GM23248 (cell line): ENCODE measurements at places on chromosomes 16 and 17. TPM values are rescaled to one million over a fixed set of nuclear protein-coding genes. Genes with fewer than 3 reads are reported as not detected.

DNA sequence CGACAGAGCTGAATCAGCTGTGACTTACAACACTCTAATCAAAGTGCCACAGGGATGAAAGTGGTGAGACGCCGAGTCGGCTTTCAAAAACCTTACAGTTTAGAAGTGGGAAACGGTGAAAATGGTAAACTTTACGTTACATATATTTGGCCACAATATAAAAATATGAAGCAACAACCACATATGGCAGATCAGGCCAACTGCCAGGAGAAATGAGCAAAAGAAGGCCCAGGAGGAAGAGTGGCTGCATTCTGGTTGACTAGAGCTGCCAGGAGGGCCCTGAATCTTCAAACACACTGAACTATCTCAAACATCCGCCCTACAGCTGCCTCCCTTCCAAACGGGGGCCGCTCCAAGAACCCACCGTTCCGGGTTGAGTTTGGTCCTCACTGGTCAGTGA, 56.3 kb downstream of the MRM3 start:
- peak; percentile 11 for DNase-seq
- no peak overlapping the region for H3K4me3 ChIP-seq
- peaks cover 5% of the 10 kb centered on the region for H3K4me1 ChIP-seq
- H3K36me3 ChIP-seq, result no peaks in the 10 kb centered on the region
- no peaks in the 10 kb centered on the region for H3K27me3 ChIP-seq

DNA sequence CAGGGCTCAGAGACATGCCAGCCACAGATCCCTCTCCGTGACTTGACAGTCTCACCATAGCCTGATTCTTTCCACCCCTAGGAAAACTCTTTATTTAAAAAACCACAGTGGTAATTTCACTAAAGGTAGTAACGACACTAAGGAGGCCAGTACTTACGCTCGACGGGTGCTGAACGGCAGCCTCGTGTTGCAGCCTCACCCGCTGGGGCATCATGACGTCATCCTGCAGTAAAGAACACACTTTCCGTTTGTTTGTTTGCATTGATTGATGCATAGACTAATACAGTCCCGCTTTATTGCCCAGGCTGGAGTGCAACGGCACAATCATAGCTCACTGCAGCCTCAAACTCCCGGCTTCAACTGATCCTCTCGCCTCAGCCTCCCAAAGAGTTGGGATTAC, 65.1 kb upstream of the METRNL start:
- no peak overlapping the region for H3K4me3 ChIP-seq
- no peak for DNase-seq
- no peak overlapping the region for H3K27ac ChIP-seq
- H3K36me3 ChIP-seq, result no peaks in the 10 kb centered on the region

DNA sequence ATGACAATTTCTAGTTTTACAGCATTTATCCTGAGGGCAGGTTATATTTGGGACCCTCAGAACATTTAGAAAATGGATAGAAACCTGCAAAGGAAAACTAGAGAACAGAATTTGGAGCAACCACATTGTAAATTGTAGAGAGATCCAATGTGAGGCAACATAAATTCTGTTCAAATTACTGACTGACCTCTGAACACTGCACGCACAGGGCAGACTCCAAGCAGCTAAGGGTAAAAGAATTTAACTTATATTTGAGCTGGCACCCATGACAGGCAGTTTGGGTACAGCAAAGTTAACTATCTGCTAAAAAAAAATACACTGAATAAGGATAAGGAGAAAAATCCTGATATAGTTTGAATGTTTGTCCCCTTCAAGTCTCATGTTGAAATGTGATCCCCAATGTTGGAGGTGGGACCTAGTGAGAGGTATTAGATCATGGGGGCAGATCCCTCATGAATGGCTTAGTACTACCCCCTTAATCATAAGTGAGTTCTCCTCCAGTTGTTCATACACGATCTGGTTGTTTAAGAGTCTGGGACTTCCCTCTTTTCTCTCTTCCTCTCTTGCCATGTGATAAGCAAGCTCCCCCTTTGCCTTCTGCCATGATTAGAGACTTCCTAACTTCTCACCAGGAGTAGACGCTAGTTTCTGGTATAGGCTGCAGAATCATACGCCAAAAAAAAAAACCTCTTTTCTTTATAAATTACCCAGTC, 75.7 kb downstream of the FBXL20 start:
- no peak overlapping the region for H3K4me3 ChIP-seq
- DNase-seq, result no peak
- H3K4me1 ChIP-seq, result peaks cover 10% of the 10 kb centered on the region; the same call in 1 of the 2 replicates
- H3K36me3 ChIP-seq, result no peaks in the 10 kb centered on the region
- H3K27ac ChIP-seq, result no peak overlapping the region

DNA sequence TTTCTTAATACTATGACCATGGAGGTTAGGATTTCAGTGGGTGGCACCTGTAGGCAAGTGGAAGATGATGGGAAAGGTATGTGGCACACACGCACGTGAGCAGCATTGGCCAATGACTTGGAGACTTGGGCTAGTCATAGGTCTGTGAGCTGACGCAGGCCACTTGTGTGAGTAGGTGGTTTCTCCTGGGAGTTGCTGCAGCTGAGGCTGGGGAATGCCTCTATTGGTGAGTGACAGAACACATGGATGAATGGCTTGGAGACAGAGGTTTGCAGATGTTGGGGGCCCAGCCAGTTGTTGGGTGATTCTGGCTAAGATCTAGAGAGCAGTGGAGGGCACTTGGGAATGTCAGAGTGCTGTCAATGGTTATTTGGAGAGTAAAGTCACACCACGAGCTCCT, 64.1 kb downstream of the MARF1 start:
- no peak overlapping the region for H3K27ac ChIP-seq
- H3K36me3 ChIP-seq, result peaks cover 22% of the 10 kb centered on the region; the same call in 1 of the 2 replicates
- H3K27me3 ChIP-seq, result no peaks in the 10 kb centered on the region
- DNase-seq, result no peak
- no peaks in the 10 kb centered on the region for H3K4me1 ChIP-seq

DNA sequence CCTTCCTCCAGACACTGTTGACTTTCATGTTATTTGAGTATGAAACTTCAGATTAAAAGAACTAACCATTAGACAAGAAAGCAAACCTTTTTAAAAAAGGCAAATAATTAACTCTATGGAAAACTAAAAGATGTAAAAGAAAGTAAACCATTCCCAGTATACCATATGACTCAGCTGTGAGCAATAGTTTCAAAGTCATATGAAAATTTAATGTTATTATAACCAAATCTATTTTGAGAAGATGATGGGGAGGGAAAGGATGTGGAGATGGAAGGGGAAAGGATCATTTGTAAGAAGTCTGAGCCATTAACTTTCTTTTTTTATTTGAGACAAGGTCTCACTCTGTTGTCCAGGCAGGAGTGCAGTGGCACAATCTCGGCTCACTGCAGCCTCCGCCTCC, 131.8 kb downstream of the IRX5 start:
- DNase-seq, result peak; percentile 28
- no peak overlapping the region for H3K27ac ChIP-seq
- H3K27me3 ChIP-seq, result peaks cover 9% of the 10 kb centered on the region; the same call in 1 of the 2 replicates
- H3K36me3 ChIP-seq, result no peaks in the 10 kb centered on the region
- no peaks in the 10 kb centered on the region for H3K4me1 ChIP-seq

- no peak overlapping the region for H3K4me3 ChIP-seq
- H3K36me3 ChIP-seq, result no peaks in the 10 kb centered on the region
- no peak for DNase-seq
- H3K27ac ChIP-seq, result no peak overlapping the region
Measured at GRCh38 chr16:28293601-28293960, 1.3 kb downstream of the SBK1 start.

DNA sequence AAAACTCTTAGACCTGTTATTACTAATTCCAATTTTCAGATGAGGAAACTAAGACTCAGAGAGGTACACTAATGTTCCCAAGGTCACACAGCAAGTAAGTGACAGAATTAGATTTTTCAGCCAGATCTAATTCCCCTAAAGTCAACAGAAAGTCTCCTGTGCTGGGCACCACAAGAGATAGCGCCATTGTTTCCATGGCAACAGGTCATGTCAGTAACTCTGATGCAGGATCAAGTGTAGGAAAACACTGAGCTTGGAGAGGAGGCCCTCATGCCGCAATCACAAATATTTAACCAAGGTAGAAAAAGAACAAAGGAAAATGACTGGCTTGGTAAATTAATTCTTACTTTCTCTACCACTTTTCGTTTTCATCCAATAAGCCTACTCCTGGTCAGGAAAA, 166.0 kb upstream of the CDH13 start:
- no peak for DNase-seq
- peaks cover 13% of the 10 kb centered on the region for H3K27me3 ChIP-seq
- no peak overlapping the region for H3K4me3 ChIP-seq
- no peak overlapping the region for H3K27ac ChIP-seq
- no peaks in the 10 kb centered on the region for H3K36me3 ChIP-seq

DNA sequence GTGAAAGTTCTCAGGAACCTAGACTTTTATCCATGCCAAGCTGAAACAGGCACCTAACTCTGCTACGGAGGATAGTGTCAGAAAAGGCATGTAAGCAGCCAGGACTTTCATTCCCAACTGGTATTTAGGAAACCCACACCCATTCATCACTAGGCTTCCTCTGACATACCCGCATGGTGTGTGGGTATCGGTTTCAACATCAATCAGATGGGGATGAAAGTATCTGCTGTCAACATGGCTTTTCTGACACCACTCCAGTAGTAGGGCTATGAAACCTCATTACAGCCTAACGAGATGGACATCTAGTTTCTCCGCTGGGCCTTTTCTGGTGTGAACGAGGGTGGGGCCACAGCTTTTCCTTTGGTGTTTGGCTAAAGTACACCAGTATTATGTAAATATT, 1178.3 kb downstream of the CDH11 start:
- no peaks in the 10 kb centered on the region for H3K27me3 ChIP-seq
- no peaks in the 10 kb centered on the region for H3K4me1 ChIP-seq
- no peak for DNase-seq
- H3K27ac ChIP-seq, result no peak overlapping the region

DNA sequence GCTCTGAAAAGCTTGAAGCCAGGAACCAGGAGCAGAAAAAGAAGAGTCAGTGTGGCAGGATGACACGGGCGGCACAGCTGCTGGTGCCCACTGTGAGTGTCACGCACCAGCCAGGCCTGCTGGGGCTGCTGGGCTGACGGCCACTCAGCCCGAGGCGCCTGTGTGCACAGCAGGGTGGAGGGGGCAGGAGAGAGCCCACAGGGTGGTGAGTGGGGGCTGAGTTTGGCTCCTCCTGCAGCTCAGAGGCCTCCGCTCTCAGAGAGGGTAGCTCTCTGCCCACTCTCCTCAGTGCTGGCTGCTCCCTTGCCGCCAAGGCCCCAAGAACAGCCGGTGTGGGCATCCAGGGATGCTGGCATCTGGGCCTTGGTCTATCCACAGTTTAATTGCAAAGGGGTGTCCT, 59.6 kb downstream of the GSG1L start:
- no peaks in the 10 kb centered on the region for H3K4me1 ChIP-seq
- H3K27me3 ChIP-seq, result no peaks in the 10 kb centered on the region
- H3K36me3 ChIP-seq, result no peaks in the 10 kb centered on the region
- H3K27ac ChIP-seq, result no peak overlapping the region
- no peak overlapping the region for H3K4me3 ChIP-seq
- no peak for DNase-seq

Gene CACNB1
- total RNA-seq, result 6.6 and 8.1 TPM in 2 replicates

Gene CMTM2
- not detected in 2 replicates for total RNA-seq

Gene TBC1D3G
- total RNA-seq, result not detected in 2 replicates

Gene TMEM204
- 40.0 and 43.1 TPM in 2 replicates for total RNA-seq
